ENCODE measurements at places on chromosomes 7 and 10. TPM values are rescaled to one million over a fixed set of nuclear protein-coding genes. Genes with fewer than 3 reads are reported as not detected.

The CALCR gene
- total RNA-seq = not detected

The TNKS2 gene
- 15.9 TPM for total RNA-seq

The NEUROG3 gene
- not detected for total RNA-seq

DNA sequence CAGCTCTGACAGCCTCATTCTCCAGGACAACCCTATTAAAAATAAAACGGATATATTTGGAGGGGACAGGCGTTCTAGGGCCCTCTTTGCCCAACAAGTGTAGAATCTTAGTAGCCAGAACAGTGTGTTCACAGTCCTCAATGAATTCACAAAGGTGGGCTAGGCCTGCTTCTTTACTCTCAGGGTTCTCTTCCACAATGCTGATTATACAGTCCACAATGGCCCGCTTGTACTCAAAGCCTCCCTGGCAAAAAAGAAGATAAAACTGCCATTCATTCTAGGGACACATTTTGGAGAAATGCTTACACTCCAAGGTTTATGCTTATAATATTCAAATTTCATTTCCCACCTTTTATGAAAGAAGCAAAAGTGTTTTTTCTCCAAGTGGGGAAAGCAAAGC lies 62.6 kb downstream of the MEST start:
- no peak for DNase-seq

GRCh38 chr7:104007614-104008013 lies 18.2 kb upstream of the RELN start:
- no peak for DNase-seq

GRCh38 chr7:76269895-76270294 lies 32.6 kb upstream of the HSPB1 start:
- no peak for DNase-seq

GRCh38 chr7:24764972-24765744 lies 7.9 kb upstream of the GSDME start:
- DNase-seq = no peak

DNA sequence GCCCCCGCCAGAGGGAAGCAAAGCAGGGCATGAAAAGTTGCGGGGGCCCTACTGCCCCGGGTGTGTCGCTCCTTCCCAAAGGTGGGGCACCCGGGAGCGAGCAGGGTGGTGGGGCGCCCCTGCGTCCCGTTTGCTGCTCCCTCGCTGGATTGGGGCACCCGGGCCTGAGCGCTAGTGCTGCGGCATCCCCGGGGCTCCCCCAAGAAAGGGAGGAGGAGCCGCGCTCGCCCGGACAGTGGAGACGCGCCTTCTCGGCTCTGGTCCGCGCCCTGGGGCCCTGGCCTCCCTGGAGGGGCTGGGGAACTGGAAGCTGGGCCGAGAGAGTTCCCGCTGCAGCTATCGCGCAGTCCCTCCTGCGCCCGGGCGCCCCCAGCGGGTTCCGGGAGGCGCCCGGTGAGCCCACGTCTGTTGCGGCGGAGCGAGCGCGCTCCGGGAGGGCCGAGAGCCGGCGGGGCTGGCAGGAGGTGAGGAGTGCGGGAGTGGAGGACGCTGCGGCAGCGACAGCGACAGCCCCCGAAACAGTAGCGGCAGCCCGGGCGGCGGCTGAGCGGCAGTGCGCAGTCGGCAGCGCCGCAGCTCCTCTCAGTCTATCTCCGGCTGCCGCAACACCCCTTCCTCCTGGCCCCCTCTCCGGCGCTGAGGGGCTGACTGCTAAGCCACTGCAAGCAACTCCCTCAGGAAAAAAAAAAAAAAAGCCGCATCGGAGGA lies 504 bp upstream of the BMPER start:
- DNase-seq = no peak

GRCh38 chr10:128125416-128125943 lies 743 bp downstream of the MKI67 start:
- DNase-seq = no peak

DNA sequence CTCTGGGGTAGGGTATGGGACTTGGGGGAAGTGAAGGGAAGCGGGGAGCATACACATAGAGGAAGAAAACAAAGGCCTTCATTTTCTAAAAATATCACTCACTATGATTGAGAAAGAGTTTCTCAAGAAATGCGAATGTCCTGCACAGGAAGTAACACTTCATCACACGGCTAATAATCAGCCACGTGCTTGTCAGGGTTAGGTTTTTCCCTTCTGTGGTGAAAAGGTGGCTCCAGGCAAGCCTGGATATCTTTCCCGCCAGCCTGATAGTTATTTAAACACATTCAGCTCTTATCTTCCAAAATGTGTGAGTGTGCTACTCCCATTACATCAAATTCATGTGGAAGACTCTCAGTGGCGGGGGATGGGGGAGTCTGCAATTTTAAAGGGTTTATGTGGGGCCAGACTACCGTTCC lies 166.4 kb upstream of the ADO start:
- no peak for DNase-seq

Data from cardiac septum (tissue), 1 donor.